NCI-H1105 (cell line): ENCODE measurements at places on chromosomes 3 and 15.

GRCh38 chr3:141487521-141488252 is 860 bp downstream of the RASA2 start:
- peak; percentile 90 for DNase-seq

- DNase-seq = no peak
Measured at GRCh38 chr3:85864896-85865295, 906.1 kb downstream of the CADM2 start.

DNA sequence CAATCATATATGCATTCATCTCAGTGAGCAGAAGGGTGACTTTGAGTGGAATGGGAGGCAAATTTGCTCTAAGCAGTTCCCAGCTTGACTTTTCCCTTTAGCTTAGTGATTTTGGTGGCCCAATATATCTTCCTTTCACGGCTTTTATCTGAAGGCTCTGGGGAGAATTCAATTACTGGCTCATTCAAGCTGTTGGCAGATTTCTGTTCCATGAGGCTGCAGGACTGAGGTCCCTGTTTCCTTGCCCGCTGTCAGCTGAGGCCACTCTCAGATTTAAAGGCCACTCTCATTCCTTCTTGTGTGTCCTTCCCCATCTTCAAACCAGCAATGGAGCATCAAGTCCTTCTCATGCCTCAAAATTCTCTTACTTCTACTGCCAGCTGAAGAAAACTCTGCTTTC is 170.4 kb upstream of the ATP10A start:
- DNase-seq = no peak

- DNase-seq = no peak
Measured at GRCh38 chr3:120448756-120449155, 2.0 kb downstream of the FSTL1 start.

DNA sequence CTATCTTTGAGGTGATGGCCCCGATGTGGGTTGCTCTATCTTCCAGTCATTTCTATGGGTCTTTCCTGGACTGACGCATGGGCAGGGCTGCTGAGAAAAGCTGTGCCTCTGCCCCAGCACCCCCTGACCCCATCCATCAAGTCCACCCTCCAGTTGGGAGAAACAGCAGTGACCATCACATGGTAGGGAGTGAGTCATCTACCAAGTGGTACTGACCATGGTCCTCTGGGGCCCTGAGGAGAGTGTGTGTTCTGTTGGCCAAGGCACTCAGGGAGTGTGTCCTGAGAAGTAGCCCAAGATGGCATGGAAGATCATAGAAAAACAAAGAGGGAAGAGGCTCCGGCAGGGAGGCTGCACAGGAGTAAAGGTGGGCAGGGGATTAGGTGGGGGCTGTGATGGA is 1.6 kb upstream of the DNAH1 start:
- no peak for DNase-seq

- no peak for DNase-seq
Measured at GRCh38 chr15:40258544-40258943, 19.7 kb downstream of the PAK6 start.

DNA sequence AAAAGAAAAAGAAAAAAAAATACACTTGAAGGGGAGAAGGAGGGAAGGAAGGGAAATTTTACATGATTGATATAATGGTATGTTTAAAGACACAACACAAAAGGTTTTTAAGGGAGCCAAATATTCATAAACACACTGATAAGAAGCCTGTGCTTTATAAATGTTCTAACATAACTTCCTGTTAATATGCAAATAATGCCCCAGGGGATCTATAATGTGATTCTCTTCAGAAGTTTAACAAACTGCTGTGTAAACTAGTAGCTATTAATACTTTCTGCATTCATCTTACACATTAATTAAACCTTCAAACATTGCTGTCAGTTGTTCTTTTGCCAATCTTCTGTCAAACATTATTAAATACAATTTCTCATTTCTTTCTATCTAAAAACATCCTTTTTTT is 231.6 kb downstream of the TJP1 start:
- DNase-seq = no peak

DNA sequence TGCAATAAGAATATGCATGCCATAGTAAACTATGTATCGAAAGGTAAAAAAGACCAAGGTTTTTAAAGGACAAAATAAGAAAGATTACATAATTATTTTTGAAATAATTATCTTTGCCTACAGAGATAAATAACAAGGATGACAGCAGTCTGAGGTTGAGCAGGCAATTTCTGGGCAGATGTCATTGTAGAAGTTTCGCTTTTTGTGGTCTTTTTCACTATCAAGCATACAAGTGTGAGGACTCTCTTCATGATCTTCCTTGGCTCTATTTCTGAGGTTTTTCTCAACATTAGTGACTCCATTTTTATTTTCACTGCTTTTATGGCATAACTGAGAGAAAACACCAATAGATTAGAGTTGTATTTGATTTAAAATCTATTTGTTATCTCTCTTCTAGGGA is 1337.9 kb upstream of the EPHA6 start:
- no peak for DNase-seq

GRCh38 chr3:122085673-122086072 is 30.5 kb downstream of the CD86 start:
- no peak for DNase-seq

DNA sequence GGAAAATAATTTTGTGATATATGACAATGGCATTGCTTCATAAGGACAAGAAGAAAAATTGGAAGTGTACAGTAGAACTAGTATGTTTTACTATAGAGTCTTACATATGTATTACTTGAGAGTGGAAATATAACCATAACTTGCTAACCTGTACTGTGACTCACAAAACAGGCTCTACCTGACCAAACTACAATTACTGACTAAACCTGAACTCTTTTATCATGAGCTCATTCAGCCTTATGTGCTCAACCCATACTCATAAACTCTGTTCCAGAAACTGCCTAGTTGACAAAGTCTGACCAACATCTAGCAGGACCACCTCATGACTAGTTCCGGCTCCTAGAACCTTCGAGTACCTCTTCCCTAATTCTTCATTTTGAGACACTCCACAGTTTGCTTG is 6.3 kb downstream of the CDIN1 start:
- no peak for DNase-seq

DNA sequence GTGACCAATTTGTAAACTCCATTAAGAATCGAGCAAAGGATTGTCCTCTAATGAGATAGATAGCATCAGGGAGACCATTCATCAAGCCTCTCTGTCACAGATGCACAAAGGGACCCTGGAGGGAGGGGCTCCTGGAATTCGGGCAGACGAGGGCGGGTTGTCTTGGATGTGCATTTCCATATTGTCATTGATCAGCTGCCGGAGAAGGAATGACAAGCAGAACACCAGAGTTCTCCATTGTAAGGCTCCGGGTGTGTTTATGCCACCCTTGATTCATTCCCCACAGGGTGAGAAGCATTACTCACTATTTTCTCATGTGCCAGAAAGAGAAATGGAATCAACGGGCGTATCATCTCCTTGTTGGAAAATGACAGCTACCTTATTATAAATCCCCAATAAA is 167.5 kb downstream of the EBLN2 start:
- no peak for DNase-seq

DNA sequence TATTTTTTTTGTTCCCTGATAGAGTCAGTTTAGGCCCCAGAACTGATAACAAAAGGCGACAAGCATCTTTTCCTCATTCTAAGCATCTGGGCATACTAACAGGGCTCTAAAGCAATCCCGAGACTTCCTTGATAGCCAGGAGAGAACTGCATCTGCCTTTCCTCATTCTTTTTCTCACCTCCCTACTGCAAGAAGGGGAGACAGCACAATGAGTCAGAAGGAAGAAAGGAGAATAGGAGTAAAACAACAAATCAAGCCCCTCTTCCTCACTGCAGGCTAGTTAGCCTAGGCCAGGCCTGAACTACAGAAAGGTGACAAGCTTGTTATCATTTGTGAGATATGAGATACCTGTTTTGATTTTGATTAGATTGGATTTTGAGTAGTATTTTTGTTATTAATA is 97.9 kb downstream of the NAALADL2 start:
- no peak for DNase-seq

GRCh38 chr15:99017322-99017701 is 9.7 kb upstream of the PGPEP1L start:
- no peak for DNase-seq

DNA sequence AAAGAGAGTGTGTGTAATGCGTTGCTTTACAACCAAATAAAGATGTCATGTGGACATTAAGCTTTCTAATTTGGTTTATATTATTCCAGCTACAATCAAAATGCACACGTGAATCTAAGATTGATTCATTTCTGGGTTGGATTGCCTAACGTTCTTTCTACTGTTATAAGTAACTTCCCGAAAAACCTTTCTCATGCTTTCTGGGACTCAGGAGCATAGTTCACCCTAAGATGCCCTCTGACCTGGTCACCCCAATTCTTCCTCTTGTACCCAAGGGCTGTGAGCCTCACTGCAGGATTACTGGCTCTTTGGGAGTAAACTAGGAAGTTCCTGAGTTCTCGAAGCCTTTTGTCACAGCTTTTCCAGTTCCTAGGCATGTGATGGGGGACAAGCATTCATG is 12.7 kb upstream of the LMCD1 start:
- no peak for DNase-seq

DNA sequence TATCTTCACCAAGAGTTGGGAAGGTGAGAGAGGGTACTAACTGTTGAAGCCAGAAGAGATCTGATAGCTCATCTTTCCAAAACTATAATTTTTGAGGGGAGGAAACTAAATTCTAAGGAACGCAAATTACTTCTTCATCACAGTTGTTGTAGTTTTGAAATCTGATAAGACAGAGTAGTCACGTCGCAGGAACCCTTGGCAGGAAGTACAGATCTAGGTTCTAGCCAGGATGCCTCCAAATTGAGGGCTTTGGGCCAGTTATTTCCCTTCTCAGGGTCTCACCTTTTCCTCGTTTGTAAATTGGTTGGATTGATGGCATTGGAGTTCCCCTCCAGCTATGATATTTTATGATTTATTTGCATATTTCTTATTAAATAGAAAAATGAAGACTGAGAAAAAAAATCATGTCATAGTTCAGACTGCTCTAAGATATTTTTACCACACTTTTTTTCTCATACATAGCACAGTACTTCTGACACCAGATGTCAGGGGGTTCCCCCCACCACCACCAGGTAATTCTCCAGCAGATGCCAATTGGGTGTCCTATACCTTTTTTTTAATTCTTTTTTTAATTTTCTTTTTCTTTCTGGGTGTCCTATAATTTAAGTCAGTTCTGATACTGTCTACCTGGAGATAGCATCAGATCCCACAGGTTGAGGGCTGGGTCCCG is 32.3 kb upstream of the APH1B start:
- DNase-seq = no peak

- no peak for DNase-seq
Measured at GRCh38 chr3:155664925-155665695, 79.8 kb downstream of the PLCH1 start.

DNA sequence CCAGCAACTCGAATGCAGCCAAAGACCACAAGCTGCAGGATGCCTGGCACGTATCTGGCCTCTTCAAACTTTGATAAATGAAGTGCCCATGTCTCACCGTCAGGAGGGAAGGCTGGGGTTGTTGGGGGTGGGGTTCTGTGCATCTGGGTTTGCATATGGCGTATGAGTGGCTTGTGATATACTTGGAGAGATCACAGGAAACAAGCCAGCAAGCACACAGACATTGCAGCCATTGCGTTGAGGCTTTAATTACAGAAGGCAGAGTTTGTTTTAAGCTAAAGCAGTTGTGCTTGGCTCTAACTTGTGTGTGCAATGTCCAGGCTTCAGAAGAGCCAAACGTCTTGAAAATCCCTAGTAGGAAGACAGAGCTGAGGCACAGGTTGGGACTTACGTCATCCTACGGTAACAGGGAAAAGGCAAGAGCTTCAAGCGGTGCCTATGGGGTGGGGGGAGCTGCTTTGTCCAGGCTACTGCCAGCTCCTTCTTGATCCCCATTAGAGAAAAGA is 109.2 kb downstream of the ASB7 start:
- DNase-seq = no peak

- DNase-seq = no peak
Measured at GRCh38 chr15:41105348-41106334, 10.4 kb downstream of the INO80 start.

GRCh38 chr3:113193719-113194118 is 17.6 kb upstream of the BOC start:
- no peak for DNase-seq

- DNase-seq = no peak
Measured at GRCh38 chr3:54841471-54841870, 86.4 kb downstream of the LRTM1 start.

DNA sequence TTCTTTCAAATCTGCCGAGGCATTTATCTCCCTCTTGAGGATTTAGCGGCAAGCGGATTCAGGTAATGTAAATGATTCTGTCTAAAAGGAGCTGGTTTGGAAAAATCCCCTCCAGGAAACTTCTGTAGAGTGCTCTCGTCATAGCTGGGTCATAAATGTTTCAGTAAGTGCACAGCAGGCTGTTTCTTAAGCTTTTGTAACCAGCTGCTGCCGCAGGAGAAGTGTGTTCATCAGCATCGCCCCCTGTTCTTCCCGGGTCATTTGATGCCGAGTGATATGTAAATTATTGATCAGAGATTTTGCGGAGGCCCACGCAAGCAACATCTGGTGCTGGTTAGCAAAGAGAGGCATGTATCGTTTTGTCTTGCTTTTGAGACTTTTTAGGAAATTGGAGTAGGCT is 53.1 kb downstream of the DNASE1L3 start:
- DNase-seq = no peak

DNA sequence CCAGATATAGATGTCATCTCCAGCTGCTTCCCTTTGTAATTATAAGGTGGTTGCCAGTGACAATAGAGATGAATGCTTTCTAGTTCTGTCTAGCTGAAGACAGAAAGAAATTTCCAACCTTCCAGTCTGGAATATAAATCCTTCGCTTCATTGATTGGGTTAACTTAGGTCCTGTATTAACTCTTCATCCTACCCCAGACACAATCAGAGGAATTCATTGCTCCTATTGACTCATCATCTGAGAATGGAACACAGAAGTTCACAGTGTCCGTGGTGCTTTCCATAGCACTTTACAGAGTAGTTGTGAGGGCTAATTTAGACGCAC is 241.4 kb downstream of the NFKBIZ start:
- no peak for DNase-seq
